GM13976 (cell line): ENCODE measurements at places on chromosomes 4 and X.

DNA sequence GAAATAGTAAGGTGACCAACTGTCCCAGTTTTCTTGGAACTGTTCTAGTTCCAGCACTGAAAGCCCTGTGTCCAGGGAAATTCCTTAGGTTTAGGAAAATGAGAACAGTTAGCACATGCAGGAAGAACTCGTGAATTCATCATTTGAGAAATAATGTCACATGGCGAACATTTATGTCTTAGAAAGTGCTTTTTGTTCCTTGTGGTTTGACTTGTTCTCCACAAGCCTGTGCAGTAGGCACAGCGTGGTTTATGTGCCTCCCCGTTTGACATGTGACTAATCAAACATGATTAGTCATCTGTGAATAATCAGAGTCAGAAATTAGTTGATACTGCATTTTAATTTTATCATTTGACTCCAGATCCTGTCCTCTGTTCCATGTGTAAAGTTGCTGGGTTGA lies 556.0 kb upstream of the CPEB2 start:
- no peak for DNase-seq

DNA sequence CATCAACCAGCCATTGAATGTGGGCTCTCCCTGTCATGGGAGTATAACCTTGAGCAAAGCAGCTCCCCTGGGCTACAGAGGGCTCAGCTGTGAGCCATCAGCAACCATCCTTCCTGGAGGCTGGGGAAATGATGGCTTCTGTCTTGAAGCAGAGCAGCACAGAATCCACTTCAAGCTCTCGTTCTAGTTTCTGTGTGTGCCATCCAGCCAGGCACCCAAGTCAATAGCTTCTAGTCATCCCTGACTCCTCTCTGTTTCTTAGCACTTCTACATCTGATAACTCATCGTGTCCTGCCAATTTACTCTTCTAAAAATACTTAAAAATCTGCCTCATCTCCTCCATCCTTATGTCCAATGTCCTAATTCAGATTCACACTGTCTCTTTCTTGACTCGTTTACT lies 42.2 kb upstream of the TSPAN5 start:
- no peak for DNase-seq

DNA sequence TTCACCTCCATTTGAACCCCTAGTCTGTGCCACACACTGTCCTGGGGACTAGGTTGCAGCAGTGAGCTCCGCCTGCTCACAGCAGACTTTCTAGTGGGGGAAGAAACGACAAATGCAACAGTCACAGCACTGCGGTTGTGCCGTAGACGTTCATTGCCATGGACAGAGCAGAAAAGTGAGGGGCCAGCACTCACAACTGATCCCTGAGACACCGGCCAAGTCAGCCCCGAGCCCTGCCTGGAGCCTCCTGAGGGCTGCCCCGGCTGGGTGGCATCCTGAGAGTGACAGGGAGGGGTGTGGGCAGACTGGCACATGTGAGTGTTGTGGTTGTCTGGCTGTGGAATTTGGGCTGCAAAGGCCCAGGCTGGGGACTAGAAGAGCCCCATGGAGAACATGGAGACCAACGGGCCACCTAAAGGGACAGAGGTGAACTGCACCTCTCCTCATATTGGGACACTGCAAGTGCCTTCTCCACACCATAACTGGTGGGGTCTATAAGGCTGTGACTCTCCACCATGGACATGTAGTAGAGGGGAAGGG lies 4.6 kb downstream of the DUSP9 start:
- DNase-seq, result no peak

- DNase-seq, result no peak
Measured at GRCh38 chrX:31845003-31845402, 773.2 kb upstream of the FTHL17 start.

DNA sequence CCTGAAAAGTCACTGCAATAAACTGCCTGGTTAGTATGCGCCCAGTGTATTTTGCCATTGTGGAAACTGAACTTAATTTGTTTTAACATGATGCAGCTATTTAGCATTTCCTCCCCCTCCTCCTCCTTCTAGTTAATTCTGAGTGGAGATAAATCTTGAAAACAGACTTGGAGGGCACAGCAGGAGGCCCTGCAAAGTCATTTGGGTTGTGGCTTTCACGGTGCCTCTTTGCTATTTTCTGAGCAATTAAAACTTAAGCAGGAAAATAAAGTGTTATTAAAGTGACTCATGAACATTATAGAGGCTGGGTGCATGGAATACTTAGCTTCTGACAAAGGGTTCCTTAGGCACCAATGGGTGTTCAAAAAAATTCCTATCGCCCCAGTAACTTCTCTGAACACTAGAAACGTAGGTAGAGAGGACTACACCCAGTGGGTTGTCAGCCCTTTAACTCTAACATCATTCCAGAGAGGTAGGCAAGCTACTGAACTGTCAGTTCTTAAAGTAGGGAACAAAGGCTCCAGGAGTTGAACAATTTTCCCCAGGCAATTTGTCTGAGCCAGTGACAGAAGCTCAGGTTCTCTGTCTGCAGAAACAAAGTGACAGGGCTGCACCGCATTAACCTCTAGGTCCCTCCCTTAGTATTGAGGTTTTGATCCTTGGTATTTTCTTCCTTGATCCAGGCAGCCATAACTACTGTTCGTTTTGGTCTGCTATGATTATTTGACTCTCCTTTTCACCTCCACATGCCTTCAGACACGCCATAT lies 158.3 kb upstream of the KIT start:
- no peak for DNase-seq
